ENCODE measurements at places on chromosomes 12 and 14.

DNA sequence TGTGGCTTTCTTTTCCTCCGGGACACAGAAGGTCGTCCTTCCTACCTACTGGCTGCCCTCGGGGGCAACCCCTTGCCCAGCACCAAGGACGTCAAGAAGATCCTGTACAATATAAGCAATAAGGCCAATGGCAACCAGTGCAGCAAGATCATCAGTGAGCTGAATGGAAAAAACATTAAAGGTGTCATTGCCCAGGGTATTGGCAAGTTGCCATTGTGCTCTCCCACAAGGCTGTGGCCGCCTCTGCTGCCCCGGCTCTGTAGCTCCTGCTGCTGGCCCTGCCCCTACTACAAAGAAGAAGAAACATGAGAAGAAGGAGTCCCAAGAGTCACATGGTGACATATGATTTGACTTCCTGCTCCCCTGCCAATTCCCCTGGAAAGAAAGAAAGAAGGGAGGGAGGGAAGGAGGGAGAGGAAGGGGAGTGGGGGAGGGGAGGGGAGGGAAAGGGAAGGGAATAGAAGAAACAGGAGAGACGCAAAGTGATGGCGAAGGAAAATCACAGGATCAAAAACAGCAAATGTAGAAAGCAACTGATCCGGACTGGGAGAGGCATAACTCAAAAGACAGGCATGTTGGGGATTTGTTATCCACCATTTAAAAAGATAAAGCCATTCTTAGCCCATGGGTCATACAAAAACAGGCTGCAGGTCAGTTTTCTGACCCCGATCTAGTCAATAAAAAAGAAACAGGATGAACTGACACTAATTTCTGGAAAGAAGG, 61.3 kb upstream of the RESF1 start:
- DNase-seq: no peak

GRCh38 chr12:47282206-47282605, 202.4 kb upstream of the AMIGO2 start:
- DNase-seq: no peak

DNA sequence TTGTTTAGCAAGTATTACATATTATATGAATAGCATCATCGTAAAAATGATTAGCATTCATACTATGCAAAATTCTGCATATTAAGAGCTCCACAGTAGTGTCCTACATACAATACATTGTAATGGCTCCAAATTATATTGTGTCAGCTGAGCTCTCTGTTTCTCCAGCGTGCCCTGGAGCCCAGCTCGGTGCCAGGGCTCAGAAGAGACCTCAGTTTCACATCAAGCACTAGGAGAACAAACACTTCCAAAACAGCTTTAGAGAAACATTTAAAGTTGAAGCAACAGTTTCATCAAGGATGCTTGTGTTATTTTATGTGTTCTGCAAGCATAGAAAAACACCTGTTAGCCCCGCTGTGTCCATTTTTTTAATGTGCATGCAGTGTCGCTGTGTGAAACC, 456.9 kb downstream of the EGLN3 start:
- DNase-seq: no peak

GRCh38 chr12:117437516-117438255, 76.3 kb upstream of the NOS1 start:
- no peak for DNase-seq

DNA sequence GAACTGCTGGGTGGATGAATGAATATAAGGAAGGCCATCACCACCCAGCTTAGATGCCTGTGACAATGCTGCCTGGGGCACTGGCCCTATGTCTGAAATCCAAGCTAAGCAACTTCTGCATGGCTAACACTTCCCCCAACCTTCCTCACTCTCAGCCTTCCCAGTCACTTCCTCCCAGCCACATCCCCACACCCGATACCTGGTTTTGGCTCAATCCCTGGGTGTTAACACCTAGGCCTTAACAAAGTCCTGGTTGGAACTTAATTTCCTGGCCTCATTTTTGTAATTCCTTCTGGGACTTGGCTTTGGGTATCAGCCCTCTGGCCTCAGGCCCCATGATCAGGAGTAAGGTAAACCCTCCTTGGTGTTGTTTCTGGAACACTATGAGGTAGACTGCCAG, 110.0 kb downstream of the EFCAB11 start:
- no peak for DNase-seq

GRCh38 chr14:71586131-71586897, 345.9 kb upstream of the RGS6 start:
- no peak for DNase-seq

DNA sequence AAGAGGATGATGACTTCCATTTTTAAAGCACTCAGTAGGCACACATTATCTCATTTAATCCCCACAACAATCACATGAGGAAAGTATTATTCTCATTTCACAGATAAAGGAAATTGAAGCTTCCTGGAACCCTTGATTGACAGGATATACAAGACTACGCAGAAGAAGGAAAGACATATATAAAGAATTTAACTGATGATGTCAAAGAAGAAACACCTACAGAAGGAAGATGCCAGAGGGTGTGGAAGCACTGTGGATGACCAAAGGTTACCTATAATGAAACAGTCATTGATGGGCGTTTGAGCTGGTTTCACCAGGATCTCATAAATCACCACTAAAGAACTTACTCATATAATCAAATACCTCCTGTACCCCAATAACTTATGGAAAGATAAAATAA, 197.4 kb downstream of the SLC25A21 start:
- no peak for DNase-seq

DNA sequence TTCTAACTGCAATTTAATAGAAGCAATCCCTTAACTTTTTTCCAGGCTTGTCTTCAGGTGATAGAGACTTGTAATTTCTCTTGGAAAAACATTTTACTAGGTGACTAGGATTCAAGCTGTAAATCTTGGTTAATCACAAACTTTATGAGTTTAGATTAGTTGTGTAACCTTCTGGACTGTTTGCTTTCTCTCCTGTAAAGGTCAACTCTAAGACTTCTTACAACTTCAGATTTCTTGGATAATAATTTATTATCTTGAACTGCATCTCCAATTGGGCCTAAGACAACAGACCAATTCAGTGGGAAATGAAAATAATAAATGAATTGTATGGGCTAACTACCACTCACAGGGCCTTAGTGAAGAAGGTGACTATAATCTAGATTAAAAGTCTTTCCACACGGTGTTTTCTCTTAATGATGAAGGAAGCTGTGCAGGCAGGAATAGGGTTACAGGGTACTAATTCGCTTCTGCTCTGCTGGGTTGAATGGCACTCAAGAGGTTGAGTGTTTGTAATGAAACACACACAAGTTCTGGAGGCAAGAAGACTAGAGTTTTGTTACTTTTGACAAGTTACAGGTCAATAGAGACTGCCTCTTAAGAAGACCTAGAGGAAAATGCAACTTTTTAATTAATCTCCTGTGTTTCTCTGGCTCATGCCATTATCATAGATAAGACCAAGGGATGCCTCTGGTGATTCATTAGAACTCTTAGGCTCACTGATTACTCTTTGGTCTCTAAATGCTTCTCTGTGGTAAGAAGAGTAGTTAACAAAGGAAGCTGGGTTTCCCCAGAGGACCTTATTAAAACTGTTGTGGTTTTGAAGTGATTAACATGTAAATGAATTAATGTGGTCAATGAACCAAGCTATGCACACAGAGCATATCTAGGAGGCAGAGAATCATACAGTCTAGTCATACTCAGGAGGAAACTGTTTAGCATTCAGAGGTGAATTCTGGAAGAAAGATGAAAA, 30.0 kb upstream of the OR4E1 start:
- DNase-seq: no peak

DNA sequence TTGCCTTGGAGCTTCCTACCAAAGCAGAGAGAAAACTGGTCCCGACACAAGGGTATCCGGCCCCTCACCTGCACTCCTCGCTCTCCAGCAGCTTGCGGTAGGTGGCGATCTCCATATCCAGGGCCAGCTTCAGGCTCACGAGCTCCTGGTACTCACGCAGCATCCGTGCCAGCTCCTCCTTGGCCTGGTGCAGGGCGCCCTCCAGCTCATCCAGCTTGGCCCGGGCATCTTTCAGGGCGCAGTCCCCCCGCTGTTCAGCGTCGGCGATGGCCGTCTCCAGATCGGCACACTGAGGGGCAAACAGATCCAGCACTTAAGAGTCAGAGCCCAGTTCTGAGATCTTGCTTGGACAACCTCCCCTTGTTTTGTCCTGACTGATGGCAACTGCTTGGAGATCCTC, 13.7 kb downstream of the KRT72 start:
- DNase-seq: no peak

GRCh38 chr14:25111061-25111601, 61.2 kb upstream of the STXBP6 start:
- no peak for DNase-seq

DNA sequence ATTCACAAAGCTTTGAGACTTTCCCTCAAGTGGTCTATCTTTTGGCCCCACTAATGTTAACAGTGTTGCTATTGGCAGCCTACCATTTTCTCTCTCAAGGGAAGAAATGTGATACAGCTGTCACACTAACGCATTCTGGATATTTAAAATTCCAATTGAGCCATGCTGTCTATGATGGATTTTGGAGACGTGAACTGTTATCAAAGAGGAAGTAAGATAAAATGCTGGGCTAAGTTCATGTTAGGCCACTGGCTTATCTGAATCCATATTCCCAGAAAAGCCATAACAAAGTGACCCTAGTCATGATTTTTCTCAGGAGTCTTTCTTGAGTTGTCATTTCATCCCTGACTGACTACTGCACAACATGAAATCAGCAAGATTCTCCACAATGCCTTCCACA, 200.2 kb downstream of the PHLDA1 start:
- no peak for DNase-seq

DNA sequence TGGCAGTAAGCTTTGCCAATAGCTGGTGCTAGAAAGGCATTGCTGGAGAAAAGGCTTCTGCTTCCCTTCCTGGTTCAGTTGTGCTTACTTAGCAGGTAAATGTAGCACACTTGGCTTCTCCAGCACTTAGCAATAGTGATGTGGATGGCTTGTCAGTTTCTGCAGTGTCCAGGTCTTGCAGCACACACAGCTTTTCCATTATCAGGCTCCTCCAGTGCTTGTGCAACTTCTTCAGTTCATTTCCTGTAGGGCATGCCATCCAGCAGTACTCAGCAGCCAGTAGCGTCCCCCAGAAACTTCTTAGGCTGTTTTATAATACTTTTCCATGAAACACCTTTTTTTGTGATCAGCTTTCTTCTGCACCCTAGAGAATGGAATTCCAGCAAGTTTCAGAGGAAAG, 154.6 kb downstream of the SLC6A15 start:
- no peak for DNase-seq

GRCh38 chr12:59499774-59500173, 96.1 kb upstream of the SLC16A7 start:
- no peak for DNase-seq

DNA sequence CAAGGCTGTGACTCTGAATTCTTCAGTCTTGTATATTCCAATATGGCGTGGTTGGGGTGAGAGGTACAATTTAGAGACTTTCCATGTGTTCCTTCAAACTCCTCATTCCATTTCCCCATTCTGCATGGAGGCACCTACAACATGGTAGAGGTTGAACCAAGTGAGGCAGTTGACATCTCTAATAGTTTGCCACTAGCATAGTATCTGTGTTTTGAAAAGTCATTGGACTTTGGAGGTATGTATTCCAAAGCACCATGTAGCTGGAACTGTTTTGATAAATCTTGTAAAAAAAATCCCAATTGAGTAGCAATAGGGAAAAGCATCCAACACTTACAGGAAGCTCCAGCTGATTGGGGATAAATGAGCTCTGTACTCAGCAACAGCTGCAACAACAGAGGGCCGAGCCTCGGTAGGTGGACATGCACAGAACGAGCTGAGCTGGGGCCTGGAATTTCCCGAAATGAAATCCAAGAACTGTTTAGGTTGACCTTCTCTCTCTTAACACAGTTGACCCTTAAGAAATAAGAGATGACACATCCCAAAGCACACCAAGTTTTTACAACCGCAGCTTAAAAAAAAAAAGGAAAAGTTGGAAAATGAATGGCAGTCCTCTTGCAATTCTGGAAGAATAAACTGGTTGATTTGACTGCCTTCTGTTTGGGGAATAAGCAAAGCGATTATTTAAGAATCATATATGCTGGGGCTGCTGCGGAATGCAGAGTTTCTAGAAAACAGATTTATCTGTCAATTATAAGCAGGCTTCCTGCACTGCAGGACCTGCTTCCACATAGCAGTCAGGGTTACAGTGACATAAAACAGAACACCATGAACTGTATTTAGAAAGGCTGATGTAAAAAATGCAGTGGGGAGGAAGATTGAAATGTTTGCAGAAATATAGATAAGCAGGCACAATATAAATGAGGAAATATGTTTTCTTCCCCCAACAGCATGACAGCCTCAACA, 194.6 kb upstream of the KRR1 start:
- no peak for DNase-seq

GRCh38 chr12:43338848-43339526, 213.0 kb downstream of the ADAMTS20 start:
- DNase-seq: no peak

DNA sequence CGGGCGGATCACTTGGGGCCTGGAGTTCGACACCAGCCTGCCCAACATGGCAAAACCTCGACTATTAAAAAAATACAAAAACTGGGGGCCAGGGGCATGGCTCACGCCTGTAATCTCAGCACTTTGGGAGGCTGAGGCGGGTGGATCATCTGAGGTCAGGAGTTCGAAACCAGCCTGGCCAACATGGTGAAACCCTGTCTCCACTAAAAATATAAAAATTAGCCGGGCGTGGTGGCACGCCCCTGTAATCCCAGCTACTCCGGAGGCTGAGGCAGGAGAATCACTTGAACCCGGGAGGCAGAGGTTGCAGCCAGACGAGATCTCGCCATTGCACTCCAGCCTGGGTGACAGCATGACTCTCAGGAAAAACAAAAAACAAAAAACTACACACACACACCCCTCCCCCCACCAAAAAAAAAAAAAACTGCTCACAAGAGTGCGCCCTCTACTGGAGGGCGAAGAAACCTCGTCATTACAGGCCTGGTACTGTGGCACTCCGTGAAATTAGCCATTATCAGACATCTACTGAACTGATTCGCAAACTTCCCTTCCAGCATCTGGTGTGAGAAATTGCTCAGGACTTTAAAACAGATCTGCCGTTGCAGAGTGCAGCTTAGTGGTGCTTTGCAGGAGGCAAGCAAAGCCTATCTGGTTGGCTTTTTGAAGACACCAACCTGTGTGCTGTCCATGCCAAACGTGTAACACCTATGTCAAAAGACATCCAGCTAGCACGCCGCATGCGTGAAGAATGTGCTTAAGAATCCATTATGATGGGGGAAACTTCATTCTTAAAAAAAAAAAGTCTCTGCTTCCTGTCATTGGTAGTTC, 7.7 kb downstream of the PPP1R3E start:
- peak; percentile 32 for DNase-seq

DNA sequence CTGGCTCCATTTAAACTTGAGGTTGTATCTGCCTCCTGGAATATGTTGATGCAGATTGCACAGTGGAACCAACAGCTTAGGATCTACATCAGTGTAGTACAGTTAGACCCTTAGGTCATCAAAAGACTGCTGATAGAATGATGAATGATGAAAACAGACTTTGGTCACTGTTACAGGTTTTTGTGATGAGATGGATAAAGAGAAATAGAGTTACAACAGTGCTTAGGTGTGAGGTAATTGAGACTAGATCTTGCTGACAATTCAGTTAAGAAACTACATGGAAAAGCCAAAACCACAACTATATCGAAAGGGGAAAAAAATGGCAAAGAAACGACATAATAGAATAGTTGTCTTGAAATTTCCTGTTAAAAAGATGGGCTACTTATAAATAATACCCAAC, 145.7 kb upstream of the LMNTD1 start:
- no peak for DNase-seq
